ENCODE measurements at places on chromosomes 12 and 14.

GRCh38 chr14:91786188-91786587, 54.3 kb upstream of the CATSPERB start:
- no peak for DNase-seq

DNA sequence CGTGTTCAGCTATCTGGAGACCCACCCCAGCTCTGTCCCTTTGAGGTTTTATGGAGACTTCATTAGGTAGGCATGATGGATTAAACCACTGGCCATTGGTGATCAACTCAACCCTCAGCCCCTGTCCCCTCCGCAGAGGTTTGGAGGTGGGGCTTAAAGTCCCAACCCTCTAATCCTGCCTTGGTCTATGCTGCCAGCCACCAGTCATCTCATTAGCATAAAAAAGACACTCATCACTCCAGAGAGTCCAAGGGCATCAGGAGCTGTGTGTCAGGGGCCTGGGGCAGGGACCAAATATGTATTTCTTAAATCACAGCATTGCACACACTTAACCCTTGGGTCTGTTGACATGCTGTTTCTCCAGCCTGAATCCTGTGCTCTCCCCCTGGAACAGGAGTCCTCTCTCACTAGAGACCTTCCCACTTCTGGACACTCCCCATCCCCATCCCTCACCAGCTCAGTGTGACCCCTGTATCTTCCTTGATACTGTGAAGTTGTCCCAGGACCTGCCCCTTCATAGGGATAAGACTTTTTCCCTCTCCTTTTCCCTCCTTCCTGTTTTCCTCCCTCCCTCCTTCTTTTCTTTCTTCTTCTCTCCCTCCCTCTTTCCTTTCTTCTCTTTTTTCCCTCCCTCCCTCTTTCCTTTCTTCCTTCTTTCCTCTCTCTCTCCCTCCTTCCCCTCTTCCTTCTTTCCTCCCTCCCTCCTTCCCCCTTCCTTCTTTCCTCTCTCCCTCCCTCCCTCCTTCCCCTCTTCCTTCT, 54.7 kb upstream of the CLMN start:
- no peak for DNase-seq

- no peak for DNase-seq
Observed at GRCh38 chr14:75794615-75795038, 133.6 kb downstream of the TTLL5 start.

DNA sequence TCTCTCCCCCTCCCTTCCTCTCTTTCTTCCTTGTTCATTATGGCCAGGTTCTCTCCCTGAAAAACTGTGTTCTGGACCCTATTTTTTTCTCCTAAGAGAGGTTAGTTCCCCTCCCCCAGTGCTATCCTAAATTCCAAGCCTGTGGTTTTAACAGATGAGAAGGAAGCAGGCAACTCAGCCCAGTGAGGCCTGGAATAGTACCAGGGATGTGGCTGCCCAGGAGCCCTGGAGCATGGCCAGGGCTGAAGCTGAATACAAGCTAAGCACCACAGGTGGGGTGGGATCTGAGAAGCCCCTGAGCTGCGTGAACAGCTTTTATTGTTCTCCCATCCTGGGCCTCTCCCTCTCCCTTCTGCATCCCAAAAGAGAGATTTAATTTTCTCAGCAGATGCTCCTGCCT, 1581.3 kb upstream of the TMEM132C start:
- DNase-seq = no peak

DNA sequence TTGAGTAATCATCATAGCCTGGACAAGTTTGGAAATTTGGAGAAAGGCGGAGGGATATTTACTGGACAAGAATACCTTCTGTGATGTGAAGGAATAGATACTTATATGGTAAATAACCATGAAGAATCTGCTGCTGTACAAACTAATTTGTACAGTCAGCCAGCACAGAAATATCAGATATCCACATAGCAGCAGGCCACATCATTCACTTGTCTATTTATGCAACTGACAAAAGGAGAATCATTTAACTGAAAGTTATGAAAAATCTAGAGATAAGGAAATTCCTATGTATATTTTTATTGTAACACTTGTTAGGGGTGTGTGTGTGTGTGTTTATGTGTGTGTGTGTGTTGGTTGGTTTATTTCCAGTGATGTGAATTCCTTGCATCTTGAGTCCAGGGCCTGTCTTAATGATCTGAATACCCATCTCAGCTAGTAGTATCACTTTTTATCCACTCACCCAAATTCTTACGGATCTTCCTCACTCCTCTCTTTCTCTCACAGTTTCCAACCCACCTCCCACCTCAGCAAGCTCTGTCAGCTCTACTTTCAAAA, 10.5 kb upstream of the LRIG3 start:
- DNase-seq = no peak

- DNase-seq = no peak
Observed at GRCh38 chr12:148676-149416, 65.1 kb downstream of the SLC6A12 start.
